ENCODE measurements at places on chromosomes 11 and 22. TPM values are rescaled to one million over a fixed set of nuclear protein-coding genes. Genes with fewer than 3 reads are reported as not detected.

The SCN3B gene
- total RNA-seq: 48.9 TPM

The OR8U1 gene
- total RNA-seq: not detected

The POLR3H gene
- 24.1 TPM for total RNA-seq

The OR9Q2 gene
- under 0.01 TPM for total RNA-seq

The C2CD3 gene
- 11.8 TPM for total RNA-seq

The POU2F3 gene
- 0.41 TPM for total RNA-seq

The SNX32 gene
- 6.1 TPM for total RNA-seq

The KDM4D gene
- total RNA-seq: 2.0 TPM

The PNPLA5 gene
- under 0.01 TPM for total RNA-seq

The SHANK3 gene
- 4.1 TPM for total RNA-seq

The RBM7 gene
- 25.7 TPM for total RNA-seq

The OR51E2 gene
- under 0.01 TPM for total RNA-seq

The FAM180B gene
- total RNA-seq: not detected

The THRSP gene
- not detected for total RNA-seq

The NLRP10 gene
- not detected for total RNA-seq

The MS4A12 gene
- total RNA-seq: not detected

The OR56A1 gene
- total RNA-seq: under 0.01 TPM

The OR2AG2 gene
- total RNA-seq: 0.41 TPM

The IFITM10 gene
- total RNA-seq: 0.41 TPM

The MOV10L1 gene
- 3.3 TPM for total RNA-seq

The MN1 gene
- 26.5 TPM for total RNA-seq

The VEGFB gene
- total RNA-seq: 17.9 TPM

The MRGPRX3 gene
- not detected for total RNA-seq

The P4HA3 gene
- 0.41 TPM for total RNA-seq

The CDPF1 gene
- 9.0 TPM for total RNA-seq

The GGT5 gene
- 0.41 TPM for total RNA-seq

The TMEM191C gene
- 2.4 TPM for total RNA-seq

The NXPE1 gene
- not detected for total RNA-seq

The MS4A4A gene
- total RNA-seq: 2.0 TPM

The OR6A2 gene
- total RNA-seq: 0.41 TPM

The ARHGAP42 gene
- total RNA-seq: 7.3 TPM

The CRYAB gene
- 6.5 TPM for total RNA-seq

The APOL1 gene
- 1.2 TPM for total RNA-seq

The MRGPRE gene
- total RNA-seq: not detected

The ADORA2A gene
- 6.5 TPM for total RNA-seq

The TTC36 gene
- total RNA-seq: 2.4 TPM

The OR52H1 gene
- 0.41 TPM for total RNA-seq
